ENCODE measurements at places on chromosomes 2 and 18.

GRCh38 chr2:203982276-203982675 is 45.7 kb downstream of the ICOS start:
- no peak for DNase-seq

- DNase-seq = no peak
Measured at GRCh38 chr2:42961385-42961811, 169.0 kb upstream of the HAAO start.

DNA sequence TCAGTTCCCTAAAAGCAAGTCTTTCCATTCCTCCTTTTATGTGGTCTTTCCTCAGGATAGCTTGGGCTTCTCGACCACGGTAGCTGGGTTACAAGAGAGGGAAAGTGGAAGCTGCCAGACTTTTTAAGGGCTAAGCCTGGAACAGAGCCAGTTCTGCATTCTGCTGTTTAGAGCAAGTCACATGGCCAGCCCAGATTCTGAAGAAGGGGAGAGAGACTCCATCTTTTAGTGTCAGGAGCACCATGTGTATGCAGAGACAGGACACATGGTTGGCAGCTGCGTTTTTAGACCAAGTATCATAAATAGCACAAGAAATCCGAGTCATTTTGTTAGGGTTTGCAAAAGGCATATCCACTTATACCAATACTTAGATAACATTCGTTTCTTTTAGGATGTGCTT is 4.7 kb downstream of the HMSD start:
- no peak for DNase-seq

- DNase-seq = no peak
Measured at GRCh38 chr2:218813771-218814460, 17.7 kb downstream of the PRKAG3 start.

GRCh38 chr2:238459081-238459629 is 32.4 kb downstream of the ASB1 start:
- peak; percentile 88 for DNase-seq

DNA sequence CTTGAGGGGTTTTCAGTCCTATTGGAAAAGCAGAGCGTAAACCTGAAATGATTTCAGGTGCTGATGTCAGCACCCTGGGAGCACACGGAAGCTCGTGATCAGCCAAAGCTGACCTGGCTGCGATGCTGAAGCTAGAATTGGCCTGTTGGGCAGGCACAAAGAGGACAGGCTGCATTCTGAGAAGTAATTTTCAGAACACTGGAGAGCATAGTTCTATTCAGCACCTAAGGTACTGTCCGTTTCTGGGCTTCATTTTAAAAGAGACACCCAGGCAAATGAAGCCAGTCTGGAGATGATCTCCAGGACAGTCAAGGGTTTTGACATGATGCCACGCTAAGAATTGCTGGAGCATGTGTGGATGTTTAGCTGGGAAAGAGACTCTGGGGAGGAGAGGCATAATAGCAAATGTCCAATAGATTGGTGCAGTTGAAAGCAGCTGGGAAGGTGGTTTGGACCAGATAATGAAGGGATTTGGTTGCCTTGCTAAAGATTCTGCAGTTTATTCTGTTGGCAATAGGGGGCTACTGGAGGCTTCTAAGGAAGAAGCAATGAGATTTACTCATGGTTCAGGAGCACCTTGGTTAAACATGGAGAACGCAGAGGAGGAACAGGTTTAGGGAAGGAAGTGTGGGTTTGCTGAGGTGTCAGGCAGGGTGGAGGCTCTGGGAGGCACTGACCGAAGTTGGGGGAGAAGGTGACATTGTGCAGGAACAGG is 86.6 kb downstream of the ACOXL start:
- DNase-seq = no peak

DNA sequence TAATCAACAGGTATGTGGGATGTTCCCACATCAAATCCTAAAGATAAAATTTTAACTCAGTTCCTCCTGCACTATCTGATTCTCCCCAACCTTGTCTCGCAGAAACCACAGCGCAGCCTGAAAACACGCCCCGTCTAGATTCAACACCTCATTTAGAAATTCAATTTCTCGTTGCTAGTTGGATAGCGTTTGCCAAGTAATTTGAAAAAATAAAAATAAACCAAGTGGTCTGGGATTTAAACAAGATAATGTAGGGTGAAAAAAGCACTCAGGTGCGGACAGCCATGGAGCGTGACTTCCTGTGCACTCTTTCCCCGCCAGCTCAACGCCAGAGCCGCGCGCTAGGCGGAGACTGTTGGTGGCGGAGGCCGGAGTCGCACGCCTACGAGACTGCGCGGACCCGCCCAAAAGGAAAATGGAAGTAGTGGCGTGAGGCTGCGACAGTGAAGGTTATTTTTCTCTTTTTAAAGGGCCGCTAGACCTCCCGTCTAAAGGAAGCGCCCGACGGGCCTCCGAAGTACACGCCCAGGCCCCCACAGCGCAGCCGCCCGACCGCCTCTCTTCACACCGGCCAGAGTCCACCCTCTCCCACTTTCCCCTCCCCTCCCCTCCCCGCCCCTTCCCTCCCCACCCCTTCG is 615 bp upstream of the CCNT2 start:
- no peak for DNase-seq

DNA sequence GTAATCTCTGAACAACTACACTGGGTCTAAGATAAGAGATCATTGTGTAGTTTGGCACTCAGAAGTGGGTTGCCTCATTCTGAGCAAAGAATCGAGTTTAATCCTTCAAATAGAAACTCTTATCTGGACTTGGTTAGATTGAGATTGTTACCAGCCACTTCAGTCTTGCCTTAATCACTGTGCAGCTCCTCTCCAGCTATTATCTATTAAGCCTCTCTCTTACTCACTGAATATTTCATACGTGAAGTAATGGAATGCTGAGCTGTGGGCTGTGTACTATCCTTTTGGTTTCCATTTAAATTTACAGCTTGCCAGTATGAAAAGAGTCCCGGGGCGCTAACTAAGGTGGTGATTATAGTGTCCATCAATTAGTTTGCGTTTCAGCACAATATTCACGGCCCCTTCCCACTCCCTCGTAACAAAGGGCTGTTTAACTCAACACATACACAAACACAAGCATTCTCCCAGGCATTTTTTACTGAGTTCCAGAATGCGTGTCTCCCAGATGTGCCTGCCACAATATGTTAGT is 65.7 kb upstream of the NCKAP5 start:
- peak; percentile 52 for DNase-seq

- DNase-seq = no peak
Measured at GRCh38 chr2:199811346-199811745, 39.6 kb downstream of the FTCDNL1 start.

DNA sequence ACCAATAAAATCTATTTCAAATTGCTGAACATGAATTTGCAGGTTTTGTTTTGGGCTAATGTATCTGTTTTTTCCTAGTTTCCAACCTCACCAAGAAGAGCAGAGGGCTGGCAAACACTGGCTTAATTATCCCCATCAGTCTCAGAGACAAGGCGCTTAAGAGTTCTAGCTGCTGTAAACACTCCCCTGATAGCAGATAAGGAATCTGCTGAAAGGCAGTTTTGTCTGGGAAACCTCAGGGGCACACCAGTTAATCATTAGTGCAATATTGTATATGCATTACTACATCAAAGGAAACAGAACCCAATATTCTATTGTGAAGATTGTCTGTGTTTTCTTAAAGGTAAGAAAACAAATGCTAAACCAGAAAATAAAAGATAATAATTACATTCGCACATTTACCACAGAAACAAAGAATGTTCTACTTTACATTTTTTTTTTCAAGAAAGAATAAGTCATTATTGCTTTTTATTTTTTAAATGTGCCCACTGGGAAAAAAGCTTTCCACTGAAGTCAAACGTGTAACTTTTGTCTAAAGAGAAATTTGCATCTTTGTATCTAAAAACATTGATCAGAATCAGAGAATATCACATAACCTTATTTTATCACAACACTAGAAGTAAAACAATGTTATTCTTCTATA is 179.1 kb downstream of the ERBB4 start:
- DNase-seq = no peak

- no peak for DNase-seq
Measured at GRCh38 chr2:58911877-58912276, 670.8 kb upstream of the FANCL start.

DNA sequence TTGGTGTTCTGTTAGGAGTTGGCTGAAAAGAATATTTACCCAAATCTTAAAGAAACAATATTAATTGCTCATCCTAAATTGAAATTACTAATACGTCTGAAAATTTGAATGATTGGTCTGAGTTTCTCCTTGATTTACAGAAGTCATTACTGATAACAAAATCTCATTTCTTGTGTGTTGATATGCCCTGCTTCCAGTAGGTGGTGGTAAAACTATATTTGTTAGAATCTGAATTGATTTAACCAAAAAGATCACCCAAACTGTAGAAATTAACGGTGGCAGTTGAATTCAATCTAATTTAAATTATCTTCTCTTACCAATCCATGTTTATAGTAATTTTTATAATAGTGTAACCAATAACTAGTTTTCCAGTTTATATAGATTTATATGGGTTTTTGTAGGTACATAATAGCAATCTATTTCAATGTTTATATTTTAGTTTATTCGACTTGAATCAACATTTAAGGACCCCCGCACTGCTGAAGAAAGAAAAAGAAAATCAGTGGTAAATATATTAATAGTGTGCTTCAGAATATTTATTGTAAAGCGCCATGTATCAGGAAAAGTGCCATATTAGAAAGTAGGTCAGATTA is 38.3 kb downstream of the PAPOLG start:
- DNase-seq = peak; percentile 54

GRCh38 chr2:154452471-154452870 is 246.0 kb upstream of the KCNJ3 start:
- DNase-seq = no peak

GRCh38 chr2:33420726-33421125 is 55.7 kb upstream of the RASGRP3 start:
- peak; percentile 59 for DNase-seq

DNA sequence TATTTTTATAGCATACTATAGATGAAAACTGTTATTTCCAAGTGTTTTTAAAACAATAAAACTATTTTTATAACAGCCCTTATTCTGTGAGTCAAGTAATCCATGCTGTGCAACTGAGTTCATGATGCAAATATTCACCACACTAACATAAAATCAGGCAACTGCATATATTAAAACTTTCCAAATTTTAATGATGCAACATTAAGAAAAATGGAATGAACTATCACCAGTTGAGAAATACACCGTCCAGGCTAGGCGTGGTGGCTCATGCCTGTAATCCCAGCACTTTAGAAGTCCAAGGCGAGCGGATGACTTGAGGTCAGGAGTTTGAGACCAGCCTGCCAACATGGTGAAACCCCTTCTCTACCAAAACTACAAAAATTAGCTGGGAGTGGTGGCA is 114.5 kb downstream of the CDH2 start:
- DNase-seq = peak; percentile 51

DNA sequence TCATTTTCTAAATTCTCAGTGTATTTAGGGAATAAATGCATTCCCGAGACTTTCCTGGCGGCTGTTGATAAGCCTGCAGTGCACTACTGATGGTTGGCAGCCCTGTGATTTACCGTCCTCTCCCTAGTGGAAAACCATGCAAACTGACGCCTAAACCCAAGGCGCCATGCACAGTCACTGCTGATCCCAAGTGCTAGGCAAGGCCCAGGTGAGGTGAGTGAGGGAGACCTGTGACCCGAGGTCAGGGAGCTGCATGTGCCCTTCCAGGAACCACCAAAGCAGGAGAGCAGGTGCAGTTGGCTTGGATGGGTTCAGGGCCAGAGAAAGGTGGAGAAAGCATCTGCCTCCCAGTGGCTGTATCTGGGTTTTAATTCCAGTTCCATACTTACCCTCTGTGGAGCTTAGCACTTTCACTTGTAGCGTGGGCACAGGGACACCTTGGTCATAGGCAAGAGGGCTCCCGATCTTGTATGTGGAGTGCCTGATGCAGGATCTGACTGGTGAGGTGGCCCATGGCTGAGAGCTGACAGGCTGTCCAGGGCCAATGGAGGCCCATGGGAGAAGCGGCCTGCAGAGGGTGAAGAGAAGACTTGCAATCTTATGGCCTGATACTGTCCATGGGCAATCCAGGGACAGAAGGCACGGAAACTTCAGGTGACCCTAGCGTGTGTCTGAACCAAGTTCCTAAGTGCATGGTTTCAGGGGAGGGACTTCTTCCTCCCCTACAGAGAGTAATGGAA is 131.3 kb downstream of the SH3RF3 start:
- DNase-seq = no peak

DNA sequence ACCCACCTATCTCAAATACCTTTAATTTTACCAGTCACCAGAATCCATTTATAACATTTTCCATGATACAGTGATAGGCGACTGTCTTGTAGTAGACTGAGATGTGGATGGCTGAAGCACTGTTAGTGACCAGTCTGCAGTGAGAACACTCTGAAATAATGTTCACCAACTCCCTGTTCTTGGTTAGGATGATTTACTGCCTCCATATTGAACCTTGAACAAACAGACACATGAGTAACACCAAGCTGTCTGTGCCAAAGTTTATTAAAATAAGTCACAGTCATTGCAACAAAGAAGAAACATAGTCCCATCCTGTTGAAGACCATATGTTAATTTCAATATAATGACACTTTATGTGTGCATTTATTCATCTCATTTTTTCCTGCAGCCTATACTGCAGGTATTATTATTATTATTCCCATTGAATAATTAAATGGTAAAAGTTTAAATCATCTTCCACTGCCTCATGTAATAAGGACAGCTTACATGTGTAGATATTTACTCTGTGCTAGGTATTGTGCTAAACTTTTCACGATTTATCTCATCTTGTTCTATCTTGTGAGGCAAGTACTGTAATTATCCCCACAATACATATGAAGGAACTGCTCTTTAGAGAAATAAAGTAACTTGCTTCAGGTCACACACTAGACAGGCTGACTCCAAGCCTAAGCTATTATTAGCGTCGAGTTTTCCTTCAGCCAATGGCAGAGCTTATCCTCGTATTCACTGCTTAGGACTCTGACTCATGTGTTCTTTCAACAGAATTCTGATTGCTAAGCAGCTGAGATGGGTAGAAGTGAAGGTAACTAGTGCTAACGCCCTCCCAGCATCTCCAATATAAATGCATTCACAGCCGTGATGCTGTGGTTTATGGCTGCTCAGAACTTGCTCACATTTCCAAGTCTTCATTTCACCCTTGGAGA is 62.5 kb downstream of the ONECUT2 start:
- peak; percentile 7 for DNase-seq

DNA sequence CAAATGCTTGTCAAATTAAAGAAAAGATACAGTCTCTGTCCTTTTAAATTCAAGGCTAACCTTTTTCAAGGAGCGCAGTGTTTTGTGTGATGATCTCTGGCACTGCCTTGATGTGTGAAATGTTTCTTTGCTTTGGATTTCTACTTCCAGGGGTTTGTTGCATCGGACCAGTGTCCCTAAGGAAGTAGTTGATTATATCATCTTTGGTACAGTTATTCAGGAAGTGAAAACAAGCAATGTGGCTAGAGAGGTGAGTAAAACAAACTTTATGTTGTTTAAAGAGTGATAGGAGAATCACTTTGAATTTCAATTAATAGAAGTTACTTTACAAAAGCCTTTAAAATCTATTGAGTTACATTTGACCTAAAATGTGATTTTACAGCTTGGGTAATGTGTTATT is 28.8 kb downstream of the HADHB start:
- DNase-seq = peak; percentile 25

- no peak for DNase-seq
Measured at GRCh38 chr2:30400151-30400954, 46.7 kb upstream of the LCLAT1 start.
